ENCODE measurements at places on chromosomes 11 and 22. TPM values are rescaled to one million over a fixed set of nuclear protein-coding genes. Genes with fewer than 3 reads are reported as not detected.

GRCh38 chr11:3103076-3103475 lies 45.9 kb upstream of the CARS1 start:
- no peak overlapping the region for H3K27ac ChIP-seq
- H3K4me1 ChIP-seq = no peaks in the 10 kb centered on the region
- peaks cover 14% of the 10 kb centered on the region for H3K36me3 ChIP-seq
- H3K27me3 ChIP-seq = no peaks in the 10 kb centered on the region
- DNase-seq = peak; percentile 59
- no peak overlapping the region for H3K4me3 ChIP-seq

DNA sequence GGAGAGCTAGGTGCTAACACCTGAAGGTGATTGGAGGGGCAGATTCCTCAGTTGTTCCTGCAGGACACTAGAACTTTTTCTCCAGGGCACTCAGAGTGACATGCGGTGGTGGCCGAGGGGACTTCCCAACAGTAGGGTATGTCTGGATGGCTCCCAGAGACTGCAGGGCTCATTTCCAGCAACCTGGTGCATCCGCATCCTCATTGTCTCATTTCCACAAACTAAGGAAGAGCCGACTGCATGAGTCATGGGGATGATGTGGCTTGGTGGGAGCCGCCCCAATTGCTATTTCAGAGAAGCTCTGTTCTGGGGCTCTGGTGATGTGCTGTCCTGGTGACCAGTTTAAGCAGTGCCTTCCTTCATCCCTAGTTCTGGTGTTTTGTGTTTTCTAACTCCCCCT lies 2.8 kb upstream of the ROBO4 start:
- no peak for DNase-seq
- H3K27me3 ChIP-seq = no peaks in the 10 kb centered on the region
- H3K4me3 ChIP-seq = no peak overlapping the region
- H3K27ac ChIP-seq = peak overlapping the region; percentile 79
- H3K36me3 ChIP-seq = no peaks in the 10 kb centered on the region

DNA sequence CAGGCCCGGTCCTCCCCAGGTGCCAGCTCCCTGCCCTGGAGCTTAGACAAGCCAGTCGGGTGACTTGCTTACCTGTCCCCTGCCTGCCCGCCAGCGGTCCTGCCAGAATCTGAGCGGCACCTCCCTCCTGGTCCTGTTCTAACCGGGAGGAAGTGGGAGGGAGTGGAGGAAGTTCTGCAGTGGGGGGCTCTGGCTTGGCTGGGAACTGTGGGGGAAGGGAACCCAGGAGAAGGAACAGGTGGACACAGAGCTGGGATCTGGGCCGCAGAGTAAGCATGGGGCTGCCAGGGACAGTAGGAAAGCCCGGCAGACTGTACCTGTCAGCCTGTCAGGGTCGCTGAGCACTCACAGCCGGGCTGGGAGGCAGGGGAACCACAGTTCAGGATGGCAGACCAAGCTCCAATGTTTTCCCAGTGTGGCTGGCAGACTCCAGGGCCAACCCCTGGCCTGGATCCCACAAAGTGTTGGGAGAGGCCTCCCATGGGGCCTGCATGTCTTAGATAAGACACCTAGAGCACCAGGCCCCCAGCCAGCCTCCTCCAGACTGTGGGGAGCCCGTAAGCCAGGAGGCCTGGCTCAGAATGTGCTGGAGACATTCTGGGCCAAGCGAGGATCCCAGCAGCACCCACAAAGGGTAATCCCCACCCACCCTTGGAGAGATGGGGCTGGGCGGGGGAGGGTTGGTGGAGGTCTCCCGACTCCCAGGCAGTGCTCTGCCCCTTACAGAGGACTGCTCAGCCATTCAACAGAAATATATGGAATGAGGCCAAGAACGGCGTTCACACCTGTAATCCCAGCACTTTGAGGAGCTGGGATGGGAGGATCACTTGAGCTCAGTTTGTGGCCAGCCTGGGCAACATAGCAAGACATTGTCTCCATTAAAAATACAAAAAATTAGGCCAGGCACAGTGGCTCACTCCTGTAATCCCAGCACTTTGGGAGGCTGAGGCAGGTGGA lies 2.3 kb downstream of the CYB5R3 start:
- H3K27me3 ChIP-seq = no peaks in the 10 kb centered on the region
- DNase-seq = peak; percentile 78
- no peaks in the 10 kb centered on the region for H3K36me3 ChIP-seq
- H3K4me3 ChIP-seq = peak overlapping the region; percentile 42

Gene FADS2
- 75.1 TPM for total RNA-seq

GRCh38 chr11:72971192-72971967 lies 157.2 kb downstream of the ATG16L2 start:
- no peak for DNase-seq
- H3K4me1 ChIP-seq = peaks cover 28% of the 10 kb centered on the region
- H3K27me3 ChIP-seq = no peaks in the 10 kb centered on the region
- no peak overlapping the region for H3K4me3 ChIP-seq

Gene ANO1
- 16.8 TPM for total RNA-seq

Measured in upper lobe of right lung (tissue), 1 donor.